ENCODE measurements at places on chromosomes 13 and 19.

DNA sequence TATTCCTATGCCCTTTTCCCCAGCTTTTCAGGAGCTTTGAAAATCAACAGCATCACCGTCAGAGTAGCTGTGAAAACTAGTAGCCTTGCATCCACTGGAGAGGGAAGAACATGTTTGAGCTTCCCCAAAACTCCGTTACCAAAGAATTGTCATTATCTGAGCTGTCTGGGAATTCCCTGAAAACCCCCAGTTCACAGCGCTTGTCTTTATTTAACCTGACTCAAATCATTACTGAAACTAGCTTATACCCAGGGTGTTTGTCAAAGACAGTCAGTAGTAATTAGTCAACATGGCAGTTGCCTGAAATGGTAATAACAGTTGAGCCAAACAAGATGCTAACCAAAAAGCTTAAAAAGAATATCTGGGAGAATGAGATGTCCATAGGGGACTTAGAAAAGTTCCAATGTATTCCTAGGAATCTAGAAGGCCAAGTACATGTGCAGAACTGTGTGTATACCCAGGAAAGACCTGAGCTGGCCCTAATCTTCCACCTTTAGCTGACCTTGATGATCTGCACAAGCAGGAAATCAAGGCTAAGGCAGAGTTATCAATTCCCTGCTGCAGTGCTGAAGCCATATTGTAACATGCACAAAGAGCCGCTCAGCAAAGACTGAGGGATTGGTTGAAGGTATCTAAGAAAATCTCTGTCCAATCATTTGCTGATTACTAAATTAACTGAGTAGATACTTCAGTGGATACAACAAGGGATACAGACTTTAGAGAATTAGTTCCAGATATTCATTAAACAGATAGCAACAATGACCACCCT lies 130.8 kb downstream of the KL start:
- DNase-seq: no peak

GRCh38 chr13:28819735-28820098 lies 422 bp upstream of the MTUS2 start:
- peak; percentile 9 for DNase-seq

- DNase-seq: no peak
These were observed 10.0 kb upstream of the SPC24 start for GRCh38 chr19:11165486-11166030.

DNA sequence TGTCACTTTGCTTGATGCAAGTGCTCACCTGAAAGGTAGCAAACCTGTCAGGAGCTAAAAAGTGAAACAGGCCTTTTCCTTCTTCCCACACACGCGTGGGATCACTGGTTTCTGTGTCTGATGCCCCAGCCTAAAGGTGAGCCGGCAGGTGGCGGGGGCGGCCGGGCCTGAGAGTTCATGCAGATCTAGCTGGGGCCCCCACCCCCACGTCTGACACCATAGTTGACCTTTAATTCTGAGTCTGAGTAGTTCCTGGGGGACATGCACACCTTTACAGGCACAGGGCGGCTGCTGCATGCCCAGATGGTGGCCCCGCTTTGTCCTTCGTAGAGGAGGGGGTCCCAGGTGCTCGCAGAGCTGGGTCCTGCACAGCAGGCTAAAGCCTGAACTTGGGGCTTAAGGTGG lies 345.3 kb downstream of the TEX29 start:
- DNase-seq: no peak

DNA sequence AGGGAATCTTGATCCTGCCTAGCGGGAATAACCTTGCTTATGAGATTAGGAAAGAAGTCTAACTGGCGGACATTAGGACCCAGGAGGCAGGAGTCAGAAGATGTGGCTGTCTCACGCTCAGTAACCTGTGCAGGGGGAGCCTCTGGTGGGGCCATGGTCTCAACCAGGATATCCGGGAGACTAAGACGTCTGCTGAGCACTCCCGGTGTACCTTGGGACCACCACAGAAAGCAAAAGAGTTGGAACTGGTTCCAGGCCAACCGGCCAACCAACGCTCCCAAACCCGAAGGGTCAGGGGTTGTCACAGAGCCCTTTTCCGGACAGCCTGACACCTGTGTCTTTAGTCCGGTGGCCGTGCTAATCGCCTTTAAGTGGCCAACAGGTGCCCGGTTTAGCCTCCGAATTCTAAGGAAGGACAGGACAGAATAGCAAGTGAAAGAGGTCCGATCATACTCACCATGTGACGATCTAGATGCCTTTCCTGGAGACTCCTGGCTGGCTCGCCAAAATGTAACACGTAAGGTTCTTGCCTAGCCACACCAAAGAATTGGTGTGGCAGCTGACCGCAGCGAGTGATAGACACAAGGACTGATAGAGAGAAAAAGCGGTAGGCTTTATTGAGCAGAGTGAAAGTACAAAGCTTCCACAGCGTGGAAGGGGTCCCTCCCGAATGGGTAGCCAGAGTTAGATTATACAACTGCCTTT lies 103.9 kb upstream of the DIAPH3 start:
- no peak for DNase-seq

- no peak for DNase-seq
These were observed 2.0 kb downstream of the KLF2 start for GRCh38 chr19:16326401-16327168.

DNA sequence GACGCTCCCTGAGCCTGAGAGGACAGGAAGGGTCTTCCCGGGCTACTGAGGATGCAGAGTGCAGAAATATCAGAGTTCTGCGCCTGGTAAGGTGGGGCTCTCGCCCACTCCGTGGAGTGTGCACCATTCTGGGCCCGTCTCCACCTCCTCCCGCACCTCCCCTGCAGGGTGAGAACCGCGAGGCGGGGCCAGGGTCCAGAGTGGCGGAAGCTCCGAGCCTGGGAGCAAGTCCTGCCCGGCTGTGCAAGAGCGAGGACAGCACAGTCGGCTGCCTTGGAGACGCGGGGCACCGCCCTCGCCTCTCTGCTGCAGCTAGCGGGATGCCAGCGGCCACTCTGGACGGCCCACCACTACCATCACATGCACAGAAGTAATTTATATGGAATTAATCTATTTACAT lies 2304.4 kb downstream of the PCDH9 start:
- no peak for DNase-seq
